ENCODE measurements at places on chromosomes 16 and 17.

DNA sequence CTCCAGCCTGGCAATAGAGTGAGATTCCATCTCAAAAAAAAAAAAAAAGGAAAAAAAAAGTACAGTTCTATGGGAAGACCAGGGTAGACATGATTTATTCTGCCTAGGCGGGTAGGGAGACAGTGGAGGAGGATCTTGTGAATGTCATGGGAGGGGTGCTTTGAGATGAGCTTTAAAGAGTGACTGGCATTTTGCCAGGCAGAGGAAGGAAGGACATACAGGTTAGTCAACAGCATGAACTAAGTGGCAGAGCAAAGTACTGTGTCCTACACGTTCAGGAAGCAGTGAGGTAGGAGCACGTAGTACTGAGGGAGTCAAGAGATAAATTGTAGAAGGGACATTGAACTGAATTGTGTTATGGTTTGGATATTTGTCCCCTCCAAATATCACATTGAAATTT, 451.5 kb downstream of the TOX3 start:
- no peak for DNase-seq

DNA sequence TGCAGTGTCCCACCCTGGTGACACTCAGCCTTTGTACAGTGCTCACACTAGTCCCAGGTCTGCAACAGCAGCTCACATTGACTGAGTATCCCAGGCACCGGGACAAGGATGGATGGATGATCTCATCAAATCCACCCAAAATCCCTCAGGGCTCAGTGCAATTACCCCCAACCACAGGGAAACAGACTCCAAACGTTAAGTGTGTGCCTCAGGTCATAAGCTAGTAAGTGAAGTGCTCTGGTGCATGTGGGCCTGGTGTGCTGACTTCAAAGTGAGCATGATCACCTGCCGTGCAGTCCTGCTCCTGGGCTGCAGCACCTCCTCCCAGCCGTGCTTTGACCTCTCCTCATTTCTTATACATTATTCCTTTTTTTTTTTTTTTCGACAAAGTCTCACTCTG, 31.2 kb upstream of the CD300E start:
- no peak for DNase-seq

GRCh38 chr16:2022723-2023091, 3.1 kb downstream of the NPW start:
- peak; percentile 28 for DNase-seq

DNA sequence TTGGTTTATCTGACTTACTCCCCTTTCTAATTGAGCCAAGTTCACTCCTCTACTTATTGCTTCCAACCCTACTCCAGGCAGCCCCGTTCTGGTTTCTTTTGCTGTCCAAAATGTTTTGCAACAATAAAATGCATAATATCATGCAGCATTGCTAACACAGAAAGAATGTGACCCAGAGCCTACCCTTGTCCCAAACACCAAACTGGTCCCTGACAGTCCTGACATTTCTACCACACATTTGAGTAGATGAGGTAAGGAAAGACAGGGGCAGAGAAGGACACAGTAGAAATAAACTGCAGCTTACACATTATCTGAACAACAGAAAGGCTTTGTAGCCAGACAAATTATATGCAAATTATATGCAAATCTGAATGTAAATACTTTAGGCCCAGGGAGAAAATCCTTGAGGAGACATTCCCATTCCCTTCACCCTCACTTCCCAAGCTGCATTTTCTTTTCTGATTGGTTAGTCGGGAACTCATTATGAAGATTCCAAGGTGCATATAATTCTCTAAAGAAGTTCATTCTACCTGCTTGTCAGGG, 31.6 kb downstream of the SOX9 start:
- DNase-seq: no peak

GRCh38 chr17:70310221-70310672, 140.9 kb downstream of the KCNJ2 start:
- DNase-seq: no peak

GRCh38 chr17:67863624-67864247, 38.4 kb downstream of the BPTF start:
- DNase-seq: no peak

DNA sequence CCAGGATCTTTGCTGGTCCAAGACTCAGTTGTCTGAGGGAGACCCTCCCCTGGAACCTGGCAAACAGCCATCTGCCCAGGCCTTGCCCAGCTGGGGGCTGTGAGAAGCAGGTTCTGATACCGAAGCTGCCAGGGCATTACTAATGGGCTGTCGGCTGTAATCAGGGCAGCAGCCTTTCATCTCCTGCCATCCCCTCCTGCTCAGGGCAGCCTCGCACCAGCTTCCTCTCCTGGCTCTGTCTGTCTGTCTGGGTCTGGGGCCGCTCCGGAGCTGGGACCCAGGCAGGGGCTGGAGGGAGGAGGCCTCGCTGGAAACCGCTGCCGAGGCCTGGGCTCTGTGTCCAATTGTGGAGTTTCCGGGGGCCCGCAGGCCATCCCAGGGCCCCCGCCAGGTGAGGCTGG, 21.6 kb upstream of the BRD7 start:
- no peak for DNase-seq

DNA sequence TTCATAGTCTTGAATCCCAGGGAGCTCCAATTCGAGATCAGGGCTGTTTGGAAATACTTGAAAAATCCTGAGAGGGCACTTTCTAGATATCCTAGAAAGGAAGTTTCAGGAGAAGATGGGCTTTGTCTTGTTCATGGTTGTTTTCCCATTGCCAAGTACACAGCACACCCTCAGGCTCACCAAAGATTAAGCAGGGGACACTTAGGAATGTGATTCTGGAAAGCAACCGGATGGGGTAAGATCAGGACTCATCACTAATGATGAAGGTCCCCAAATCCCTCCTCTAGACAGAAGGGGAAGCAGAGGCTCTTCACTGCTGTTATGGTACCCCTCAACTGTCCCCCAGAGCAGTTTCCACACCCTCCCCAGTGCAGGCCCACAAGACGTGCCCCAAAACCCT, 40.7 kb downstream of the VAC14 start:
- no peak for DNase-seq

DNA sequence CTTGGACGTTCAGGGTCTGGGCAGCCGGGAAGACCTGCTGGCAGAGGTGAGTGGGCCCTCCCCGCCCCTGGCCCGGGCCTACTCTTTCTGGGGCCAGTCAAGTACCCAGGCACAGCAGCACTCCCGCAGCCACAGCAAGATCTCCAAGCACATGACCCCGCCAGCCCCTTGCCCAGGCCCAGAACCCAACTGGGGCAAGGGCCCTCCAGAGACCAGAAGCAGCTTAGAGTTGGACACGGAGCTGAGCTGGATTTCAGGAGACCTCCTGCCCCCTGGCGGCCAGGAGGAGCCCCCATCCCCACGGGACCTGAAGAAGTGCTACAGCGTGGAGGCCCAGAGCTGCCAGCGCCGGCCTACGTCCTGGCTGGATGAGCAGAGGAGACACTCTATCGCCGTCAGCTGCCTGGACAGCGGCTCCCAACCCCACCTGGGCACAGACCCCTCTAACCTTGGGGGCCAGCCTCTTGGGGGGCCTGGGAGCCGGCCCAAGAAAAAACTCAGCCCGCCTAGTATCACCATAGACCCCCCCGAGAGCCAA, 8.6 kb upstream of the ABCC3 start:
- DNase-seq: peak; percentile 76

All from CD4-positive, alpha-beta T cell treated with Interleukin-6 for 4 hours (primary cell).